ENCODE measurements at places on chromosomes 1 and 21. TPM values are rescaled to one million over a fixed set of nuclear protein-coding genes. Genes with fewer than 3 reads are reported as not detected.

CD52 gene
- not detected for total RNA-seq

CD101 gene
- total RNA-seq: not detected

HEYL gene
- total RNA-seq: 34.0 TPM

FCAMR gene
- not detected for total RNA-seq

TSPAN2 gene
- 10.9 TPM for total RNA-seq

TEX38 gene
- not detected for total RNA-seq

FMO3 gene
- 6.0 TPM for total RNA-seq

LCE1C gene
- total RNA-seq: not detected

AK4 gene
- 29.5 TPM for total RNA-seq

LCE1B gene
- total RNA-seq: not detected

SLC45A1 gene
- total RNA-seq: 3.2 TPM

RNU1-3 gene
- total RNA-seq: under 0.01 TPM

GJA5 gene
- 49.7 TPM for total RNA-seq

RAB7B gene
- total RNA-seq: not detected

SPRR2F gene
- total RNA-seq: not detected

ACOT11 gene
- 30.4 TPM for total RNA-seq

FAM177B gene
- not detected for total RNA-seq

RUNX3 gene
- total RNA-seq: 0.21 TPM

SH2D1B gene
- not detected for total RNA-seq

SLC35E2B gene
- total RNA-seq: 43.7 TPM

TFF3 gene
- total RNA-seq: not detected

F5 gene
- not detected for total RNA-seq

TRAF3IP3 gene
- total RNA-seq: not detected

NBPF6 gene
- total RNA-seq: not detected

BACE2 gene
- 151 TPM for total RNA-seq

OR6K6 gene
- total RNA-seq: not detected

CLCA1 gene
- total RNA-seq: not detected

PLA2G2A gene
- total RNA-seq: 761 TPM

CYP4A11 gene
- not detected for total RNA-seq

BEND5 gene
- total RNA-seq: 3.4 TPM

RNU1-1 gene
- under 0.01 TPM for total RNA-seq

USP33 gene
- total RNA-seq: 28.6 TPM
